ENCODE measurements at places on chromosomes 6 and 20.

DNA sequence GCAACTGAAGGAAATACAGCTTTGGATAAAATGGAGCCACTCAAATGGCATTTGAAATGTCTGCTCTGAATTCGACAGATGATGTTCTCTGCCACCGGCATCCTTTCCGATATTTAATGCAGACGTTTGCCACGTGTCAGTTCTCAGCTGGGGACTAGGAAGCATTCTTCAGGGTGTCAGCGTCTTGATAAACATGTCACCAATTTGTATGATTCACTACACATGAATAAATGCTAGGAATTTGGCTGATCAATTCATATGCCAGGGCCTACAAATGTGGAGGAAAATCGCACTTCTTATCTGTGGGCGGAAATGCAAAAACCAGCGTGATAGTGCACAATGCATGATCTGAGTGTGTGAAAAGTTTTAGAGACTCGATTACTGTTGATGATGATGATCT is 169.5 kb downstream of the SLC24A3 start:
- no peak for DNase-seq

DNA sequence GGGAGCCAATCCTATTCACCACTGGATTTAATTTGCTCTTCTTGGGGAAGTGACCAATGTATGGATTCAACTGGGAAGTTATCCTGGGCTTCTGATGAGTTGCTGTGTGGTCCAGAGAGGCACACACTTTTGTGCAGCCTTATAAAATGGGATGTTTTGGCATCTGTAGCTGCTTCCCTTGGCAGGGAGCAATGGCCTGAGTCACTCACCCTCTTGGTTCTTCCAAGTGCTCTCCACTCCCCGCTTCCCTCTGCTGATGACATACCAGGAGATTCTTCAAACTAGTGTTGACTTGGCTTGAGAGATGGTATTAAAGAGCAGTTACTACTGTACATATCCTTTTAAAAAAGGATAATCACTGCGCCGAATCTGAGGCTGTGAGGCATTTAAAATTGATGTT is 105.8 kb downstream of the JARID2 start:
- peak; percentile 65 for DNase-seq

GRCh38 chr6:90233994-90234393 is 62.6 kb downstream of the BACH2 start:
- DNase-seq, result no peak

GRCh38 chr20:1567392-1568162 is 10.1 kb upstream of the SIRPD start:
- no peak for DNase-seq

DNA sequence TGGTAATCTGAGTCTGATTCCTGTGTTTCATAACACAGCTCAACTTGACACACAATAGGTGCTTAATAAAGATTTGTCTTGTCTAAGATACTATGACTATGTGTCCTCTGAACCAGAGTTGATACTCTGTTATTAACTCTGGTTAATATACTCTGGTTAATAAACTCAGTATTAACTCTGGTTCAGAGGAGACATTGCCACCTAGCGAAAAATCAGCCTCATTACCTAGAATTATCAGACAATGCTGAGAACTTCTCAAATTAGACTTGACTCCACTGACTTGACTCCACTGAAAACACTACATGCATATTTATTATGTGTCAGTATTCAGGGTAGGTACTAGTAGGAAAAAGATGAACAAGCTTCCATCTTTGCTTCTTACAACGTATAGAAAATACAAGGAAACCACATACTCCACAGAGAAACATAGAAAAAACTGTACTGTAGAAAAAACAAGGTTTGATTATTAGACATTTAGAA is 73.9 kb downstream of the AHI1 start:
- DNase-seq, result no peak

- DNase-seq, result no peak
These were observed 26.3 kb upstream of the DNAAF9 start for GRCh38 chr20:3433744-3434143.

DNA sequence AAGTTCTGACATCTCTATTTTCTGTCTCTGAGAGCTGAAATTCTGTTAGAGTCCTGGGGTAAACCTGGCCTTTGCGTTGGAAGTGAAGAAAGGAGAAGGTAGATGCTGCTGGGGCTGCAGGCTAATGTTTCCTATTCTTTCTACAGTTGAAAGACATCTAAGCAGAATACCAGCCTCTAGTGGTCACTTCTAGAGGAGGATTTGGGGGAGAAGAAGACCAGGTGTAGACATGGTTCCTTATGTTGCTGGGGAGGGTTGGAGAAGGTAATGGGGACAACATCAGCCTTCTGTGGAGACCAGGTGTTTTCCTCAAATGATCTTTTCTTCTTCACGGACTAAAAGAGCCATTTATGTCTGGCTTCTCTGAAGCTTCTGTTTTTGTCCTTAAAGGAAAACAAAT is 62.6 kb downstream of the BTBD3 start:
- no peak for DNase-seq

DNA sequence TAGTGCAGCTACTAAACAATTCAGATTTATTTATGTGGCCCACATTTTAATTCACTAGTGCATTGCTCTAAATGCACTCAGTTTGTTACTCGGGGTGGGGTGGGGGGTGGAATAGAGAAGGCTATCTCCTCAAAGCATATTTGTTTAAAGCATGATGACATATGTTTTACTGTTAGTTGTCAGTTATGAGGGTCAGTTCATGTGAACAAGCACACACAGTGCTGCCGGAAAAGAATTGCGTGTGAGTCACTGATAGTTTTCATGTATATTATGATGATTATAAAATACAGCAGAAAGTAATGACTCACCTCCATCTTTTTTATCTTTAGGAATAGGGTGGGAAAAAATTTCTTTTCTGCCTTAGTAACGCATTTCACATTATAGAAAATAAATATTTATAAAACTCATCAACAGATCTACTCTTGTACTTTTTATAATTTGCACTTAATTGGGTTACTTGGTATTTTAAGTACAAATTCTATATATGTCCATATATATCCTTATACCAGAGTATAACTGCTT is 42.2 kb upstream of the STXBP5 start:
- no peak for DNase-seq

DNA sequence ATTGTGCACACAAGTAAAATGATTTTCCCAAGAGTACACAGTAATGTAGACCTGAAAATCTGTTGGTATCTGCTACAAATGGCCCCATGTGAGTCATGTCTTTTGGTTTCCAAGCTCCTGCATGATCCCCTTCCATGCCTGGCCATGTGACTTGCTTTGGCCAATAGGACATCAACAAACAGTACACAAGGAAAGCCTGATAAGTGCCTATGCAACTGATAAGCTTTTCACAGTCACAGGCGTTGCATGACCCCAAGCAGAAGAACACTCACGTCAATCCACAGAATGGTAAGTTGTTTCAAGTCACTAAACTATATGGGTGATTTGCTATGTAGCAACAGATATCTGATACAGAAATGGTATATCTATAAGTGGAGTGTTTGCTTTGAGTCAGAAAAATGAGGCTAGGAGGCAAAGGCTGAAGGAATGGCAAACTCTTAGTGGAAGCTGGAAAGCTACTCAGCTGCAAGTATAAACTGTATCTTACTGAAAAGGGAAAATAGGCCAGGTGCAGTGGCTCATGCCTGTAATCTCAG is 160.1 kb upstream of the BEND3 start:
- no peak for DNase-seq

- no peak for DNase-seq
These were observed 61.1 kb upstream of the GLP1R start for GRCh38 chr6:38987503-38987902.

- DNase-seq, result no peak
These were observed 2.5 kb downstream of the BTN3A1 start for GRCh38 chr6:26404546-26404945.

DNA sequence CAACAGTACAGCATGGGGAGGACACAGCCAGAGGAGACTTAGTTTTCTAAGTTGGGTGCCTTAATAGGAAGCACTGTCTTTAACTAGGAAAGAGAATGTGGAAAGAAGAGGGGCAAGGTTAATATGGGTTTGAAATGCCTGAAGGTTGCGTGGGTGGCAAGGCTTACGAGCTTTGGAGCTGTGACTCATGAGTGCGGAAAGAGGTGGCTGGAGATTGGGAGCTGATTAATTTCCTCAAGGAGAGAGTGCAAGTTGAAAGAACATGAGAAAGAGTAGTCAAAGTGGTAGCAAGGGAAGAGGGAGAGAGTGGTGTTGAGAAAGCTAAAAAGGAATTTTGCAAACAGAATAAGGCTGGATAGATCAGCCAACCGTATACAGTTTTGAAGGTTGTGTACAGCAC is 315.1 kb upstream of the PRND start:
- peak; percentile 45 for DNase-seq

GRCh38 chr6:81572020-81572419 is 180.5 kb downstream of the TENT5A start:
- no peak for DNase-seq

DNA sequence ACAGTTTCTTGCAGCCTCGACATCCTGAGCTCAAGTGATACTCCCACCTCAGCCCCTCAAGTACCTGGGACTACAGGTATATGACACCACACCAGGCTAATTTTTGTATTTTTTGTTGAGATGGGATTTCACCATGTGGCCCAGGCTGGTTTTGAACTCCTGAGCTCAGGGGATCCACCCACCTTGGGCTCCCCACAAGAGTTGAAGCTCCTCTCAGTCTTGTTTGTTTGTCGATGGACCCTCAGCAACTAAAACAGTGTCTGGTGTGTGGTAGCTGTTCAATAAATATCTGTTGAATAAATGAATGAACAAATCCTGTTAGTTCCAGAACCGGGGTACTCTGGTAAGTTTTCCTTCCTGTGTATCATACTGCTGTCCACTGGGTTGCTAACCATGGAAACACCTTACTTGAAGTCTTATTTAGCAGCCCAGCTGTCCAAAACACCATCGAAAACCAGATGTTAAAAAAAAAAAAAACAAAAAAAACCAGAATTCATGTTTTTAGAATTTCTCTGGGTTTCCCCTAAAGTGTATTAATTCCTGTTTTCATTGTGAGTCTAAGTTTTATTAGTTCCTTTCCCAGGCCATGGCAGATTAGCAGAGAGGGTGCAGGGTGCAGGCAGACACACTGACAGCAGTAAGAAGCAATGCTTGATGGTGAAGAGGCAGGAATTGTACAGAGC is 7.8 kb upstream of the EZR start:
- no peak for DNase-seq

DNA sequence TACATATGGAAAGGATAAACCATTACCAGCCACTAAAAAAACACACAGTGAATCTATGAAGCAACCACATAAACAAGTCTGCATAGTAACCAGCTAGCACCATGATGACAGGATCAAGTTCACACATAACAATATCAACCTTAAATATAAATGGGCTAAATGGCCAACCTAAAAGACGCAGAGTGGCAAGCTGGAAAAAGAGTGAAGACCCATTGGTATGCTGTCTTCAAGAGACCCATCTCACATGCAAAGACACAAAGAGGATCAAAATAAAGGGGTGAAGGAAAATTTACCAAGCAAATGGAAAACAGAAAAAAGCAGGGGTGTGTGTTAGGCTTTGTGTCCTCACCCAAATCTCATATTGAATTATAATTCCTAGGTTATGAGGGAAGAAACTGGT is 909.2 kb downstream of the EPHA7 start:
- DNase-seq, result no peak

DNA sequence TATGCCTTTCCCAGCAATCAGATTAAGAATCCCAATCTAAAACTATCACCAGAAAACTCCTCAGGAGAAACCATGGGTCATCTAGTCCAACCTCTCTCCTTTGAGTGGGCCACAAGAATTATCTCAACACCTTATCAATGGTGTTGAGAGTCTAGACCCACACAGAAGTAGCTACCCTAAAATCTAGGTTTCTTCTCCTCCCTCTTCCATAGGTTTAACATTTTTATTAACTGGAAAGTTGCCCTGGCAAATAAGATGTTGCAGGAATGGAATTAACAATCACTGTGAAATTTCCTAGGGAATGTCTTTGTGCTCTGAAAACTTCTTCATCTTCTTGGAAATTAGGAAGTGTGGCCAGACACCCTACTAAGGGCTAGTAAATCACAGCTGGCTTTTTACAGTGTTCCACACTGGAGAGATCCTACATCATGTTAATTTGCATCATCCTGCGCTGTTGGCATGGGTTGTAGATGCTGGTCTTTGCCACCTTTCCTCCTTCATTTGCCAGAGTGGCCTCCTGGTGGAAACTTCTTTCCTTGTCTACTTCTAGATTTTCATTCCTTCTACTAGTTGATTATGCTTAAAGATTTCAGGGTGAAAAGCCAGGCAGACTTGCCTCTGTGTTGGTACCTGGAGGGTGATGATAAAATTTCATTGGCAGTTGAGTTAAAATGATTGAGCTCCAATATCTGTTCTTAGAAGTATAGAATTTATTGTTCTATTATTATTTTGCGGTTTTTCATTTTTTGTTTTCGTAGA is 2.7 kb downstream of the TNFAIP3 start:
- DNase-seq, result no peak

DNA sequence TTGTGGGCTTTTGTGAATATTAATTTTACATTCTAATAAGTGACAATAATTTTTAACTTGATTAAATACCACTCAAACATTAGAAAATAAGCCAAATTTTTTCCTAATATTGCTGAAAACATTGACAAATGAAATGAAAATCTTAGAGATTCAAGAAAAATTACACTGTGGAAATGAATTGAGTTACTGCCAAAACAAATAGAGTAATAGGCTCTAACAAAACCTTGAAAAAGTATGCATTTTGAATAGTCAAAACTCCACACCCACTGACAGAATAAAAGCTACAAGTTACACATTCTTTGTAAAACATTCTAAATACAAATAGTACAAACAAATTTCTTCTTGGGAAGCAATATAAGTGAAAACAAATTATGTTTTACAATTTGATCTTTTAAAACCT is 5.9 kb downstream of the TBX18 start:
- DNase-seq, result no peak

DNA sequence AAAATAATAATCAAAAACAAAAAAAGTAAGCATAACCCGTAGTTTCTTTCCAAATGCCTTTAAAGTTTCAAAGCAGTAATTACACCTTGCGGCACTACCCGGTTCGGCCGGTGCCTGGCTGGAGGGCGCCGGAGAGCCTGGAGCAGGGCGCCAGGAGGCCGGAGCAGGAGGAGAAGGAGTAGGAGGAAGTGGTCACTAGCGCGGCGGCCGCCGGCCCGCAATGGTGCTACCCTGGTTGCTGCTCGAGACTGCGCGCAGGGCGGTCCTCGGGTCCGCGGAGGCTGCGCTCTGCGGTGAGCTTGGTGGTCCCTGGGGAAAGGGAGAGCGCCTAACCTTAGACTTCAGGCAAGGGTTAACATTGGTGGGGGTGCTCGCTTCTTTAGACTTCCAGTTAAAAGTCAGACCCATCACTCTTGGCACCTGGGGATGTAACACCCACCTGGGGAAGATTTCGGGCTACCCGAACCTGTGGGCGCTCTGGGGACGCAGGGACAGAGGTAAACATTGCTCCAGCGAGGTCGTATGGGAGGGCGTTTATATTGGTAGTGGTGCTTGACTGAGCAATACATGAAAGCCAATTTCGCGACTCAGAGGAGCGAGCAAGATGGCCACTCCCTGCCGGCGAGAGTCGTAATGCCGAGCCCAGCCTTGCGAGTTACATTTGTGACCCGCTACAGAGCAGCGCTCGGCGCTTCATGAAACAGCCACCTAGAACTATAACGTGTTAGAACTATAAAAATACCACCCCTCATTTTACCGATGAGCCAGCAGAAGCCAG is 5.8 kb upstream of the USP45 start:
- DNase-seq, result peak; percentile 14

GRCh38 chr6:46234156-46234556 is 63.4 kb upstream of the ENPP5 start:
- no peak for DNase-seq
